ENCODE measurements at places on chromosomes 3 and 15.

- no peak for DNase-seq
Observed at GRCh38 chr3:79983118-79983517, 215.3 kb upstream of the ROBO1 start.

GRCh38 chr3:46692566-46692990, 901 bp downstream of the ALS2CL start:
- DNase-seq = no peak

GRCh38 chr15:59833366-59833765, 144.2 kb upstream of the BNIP2 start:
- no peak for DNase-seq

DNA sequence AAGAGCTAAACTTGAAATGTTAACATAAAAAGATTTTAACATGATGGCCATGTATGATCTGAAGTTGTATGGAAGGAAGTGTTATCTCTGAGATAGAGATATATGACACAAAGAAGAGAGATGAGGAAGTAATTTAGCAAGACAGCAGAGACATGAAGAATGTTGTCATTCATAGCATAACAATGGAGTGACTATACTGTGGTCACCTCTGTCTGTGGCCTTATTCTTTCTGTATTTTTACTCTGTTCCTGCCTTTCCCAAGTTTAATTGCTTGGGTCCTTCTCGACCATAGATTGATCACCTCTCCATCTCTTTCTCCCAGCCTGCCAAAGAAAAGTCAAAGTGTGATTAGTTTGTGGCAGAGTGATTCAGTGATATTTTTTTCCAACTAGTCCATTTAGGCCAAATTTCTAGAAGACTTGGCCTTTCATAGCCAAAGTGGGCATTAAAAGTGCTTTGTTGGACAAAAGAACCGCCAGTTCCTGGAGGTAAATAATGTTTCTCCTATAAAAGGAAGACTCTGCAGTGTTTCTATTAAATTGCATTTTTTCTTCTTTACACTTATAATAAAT, 711.9 kb downstream of the CADM2 start:
- DNase-seq = no peak

DNA sequence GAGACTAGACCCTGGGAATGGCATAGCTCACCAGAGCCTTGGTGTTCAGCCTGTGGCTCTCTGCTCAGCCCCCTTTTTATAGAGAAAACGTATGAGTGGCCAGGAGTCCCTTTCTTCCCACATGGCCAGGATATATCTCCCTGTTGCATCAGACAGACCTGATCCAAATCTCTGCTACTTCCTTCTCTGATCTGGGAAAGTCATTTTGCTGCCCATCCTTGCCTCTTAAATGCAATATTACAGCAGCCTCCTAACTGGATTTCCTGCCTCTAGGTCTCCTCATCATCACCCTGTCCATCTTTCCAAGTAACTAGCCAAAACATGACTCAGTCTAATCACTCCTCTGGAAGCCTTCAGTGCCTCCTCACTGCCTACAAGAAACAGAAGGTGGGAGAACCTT, 42.9 kb downstream of the CTDSPL start:
- DNase-seq = no peak

- no peak for DNase-seq
Observed at GRCh38 chr3:115418583-115418982, 204.7 kb upstream of the GAP43 start.

GRCh38 chr15:85693277-85693676, 101.4 kb downstream of the KLHL25 start:
- no peak for DNase-seq

- DNase-seq = peak; percentile 70
Observed at GRCh38 chr3:15241341-15241740, 35.3 kb downstream of the CAPN7 start.

GRCh38 chr3:174329321-174329720, 529.8 kb upstream of the NAALADL2 start:
- no peak for DNase-seq

- DNase-seq = no peak
Observed at GRCh38 chr3:187006864-187007630, 76.7 kb downstream of the ST6GAL1 start.

DNA sequence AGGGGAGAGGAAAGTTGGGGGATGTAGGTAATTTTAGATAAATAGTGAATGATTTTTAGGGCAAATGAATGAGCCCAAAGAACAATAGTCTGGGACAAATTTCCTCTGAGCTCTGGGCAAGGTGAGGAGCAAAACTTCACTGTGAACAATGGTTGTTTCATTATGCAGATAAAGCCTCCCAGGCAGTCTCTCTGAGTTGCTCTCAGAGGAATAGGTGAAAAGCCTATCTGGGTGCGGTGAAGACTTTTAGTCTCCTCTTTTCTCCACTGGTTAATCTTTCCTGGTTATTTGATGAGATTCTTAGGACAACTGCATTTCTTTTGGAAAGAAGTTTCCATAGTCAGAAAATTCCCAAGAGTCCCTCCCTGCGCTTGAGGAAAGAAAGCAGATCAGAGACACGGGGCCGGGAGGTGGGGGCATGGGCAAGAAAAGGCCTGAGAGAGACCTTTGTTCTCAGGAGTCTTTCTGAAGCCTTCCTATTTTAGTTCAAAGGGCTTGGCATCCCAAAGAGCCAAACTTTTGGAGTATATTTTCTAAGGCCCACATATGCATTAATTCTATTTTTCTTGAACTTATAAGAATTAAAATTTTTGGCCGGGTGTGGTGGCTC, 353.6 kb upstream of the SLCO3A1 start:
- no peak for DNase-seq

DNA sequence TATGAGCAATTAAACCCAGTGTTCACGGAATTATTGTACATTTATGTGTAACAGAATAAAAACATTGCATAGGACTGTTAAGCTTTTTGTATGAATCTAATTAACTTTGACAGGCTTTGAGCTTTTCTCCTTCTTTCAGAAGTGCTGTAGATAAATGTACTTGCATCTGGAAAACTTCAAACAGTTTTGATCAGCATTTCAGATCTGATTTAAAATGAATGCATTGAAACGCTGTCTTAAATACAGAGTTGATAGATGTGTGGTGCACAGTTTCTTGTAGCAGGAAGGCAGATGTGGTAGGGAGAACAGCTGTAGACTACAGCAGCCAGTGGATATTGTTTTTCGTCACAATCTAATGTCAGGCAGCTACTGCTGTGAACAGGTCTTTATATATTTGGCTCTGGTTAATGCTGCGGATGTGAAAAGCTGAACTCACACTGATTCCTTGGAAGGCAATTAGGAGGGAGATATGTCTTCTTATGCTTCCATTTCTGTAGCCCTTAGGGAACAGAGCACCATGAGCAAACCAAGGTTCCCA, 193.8 kb upstream of the GOLIM4 start:
- no peak for DNase-seq

DNA sequence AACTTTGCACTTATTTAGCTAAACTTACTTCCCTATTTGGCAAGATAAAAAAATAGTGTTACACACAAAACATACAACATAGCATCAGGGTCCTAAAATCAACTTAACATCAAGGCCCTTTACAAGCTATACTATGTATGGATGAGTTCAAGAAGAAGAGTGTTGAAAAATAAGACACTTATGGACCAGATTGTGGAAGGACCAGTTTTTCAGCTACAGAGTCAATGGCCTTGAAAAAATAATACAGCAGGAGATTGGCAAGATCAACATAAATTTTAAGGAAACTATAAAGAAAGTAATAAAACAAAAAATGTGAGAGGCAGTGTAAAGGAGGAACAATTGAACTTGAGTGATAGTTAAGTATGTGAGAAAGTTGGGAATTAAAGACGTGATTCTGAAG, 66.3 kb upstream of the BBX start:
- no peak for DNase-seq

DNA sequence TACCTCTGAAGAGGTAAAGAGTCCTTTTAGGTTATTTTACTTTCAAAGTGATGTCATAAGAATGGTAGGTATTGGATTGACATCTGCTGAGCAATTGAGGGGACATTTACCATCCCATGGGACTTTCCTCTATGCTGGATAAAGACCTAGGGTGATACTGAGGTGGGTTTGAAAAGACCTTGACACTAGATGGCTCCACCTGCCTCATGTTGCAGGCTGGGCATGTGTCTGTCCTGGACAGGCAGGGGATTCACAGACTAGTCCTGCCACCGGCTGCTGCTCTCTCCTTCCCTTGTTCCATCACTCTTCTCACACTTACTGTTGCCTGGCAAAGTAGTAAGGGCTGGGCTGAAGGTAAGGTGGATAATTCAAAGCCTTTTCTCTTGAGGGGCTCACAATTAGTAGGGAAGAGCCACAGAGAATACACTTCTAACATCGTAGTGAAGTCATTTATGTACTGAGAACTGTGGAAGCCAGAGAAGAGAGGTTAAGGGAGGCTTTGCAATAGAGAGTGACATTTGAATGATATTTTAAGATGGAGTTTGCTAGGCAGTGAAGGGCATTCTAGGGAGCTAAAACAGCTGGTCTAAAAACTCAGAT, 27.7 kb downstream of the TRAK1 start:
- peak; percentile 37 for DNase-seq

- DNase-seq = peak; percentile 80
Observed at GRCh38 chr3:187616307-187616972, 53.8 kb downstream of the SST start.

DNA sequence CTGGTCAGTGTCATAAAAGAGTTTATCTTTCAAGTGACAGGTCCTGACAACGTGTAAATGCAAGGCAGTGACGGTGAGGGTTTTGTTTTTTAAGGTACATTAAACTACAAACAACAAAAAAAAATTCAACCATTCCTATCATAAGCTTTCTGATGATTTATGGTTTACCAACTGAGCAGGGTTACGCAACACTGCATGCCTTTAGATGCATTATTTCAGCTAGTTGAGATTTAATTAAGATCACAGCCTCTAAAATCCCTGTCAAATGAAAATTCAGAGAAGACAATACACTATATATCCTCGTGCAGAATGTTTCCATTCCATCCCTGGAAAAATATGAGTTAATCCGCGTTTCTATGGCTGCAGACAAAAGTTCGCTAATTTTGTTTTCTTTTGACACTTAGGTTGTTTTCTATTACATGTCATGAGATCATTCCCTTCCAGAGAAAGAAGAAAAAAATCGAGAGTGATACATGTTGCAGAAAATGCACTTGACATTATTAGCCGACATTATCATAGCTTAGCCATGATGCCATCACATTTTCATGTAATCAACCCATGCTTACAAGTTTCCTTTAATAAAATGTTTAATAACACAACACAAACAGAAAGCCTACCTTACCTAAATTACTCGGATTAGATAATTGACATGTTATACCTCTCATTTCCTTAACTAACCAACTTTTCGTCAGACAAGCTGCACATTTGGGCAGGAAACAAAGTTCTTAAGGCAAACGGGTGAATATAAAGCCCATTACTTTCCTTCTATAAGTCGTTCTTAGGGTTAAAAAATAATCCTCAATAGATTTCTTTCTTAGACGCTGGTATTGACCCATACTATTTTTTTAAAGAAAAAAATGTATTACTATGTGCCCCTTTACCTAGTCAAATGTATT, 521.2 kb downstream of the FOXP1 start:
- DNase-seq = no peak
